ENCODE measurements at places on chromosomes 7 and 10.

DNA sequence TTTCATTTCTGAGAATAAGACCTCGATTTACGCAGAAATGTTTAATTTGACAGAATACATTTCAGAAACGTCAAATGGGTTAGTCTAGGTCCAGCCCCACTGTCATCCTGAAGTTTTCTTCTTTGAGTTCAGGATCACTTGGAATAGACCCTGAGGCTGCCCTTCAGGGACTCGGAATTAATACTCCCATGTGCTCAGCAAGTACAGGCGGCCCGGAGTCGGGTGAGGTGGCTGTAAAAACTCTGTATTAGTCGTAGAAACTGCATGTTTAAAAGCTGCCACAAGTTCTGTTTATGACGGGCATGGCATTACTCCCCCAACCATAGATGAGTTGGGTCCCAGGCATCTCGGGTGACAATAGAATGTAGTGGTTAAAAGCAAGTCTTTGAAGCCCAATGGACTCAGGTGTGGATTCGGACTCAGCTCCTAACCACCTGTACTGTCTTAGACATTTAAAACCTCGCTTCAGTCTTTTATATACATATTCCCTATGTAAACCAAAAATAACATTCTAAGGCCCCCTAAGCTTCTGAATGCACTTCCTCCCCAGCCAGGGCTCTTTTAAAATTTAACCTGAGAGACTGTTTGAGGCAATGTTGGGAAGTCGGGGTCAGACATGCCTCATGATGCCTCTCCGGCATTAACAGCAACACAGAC, 216.3 kb downstream of the ADARB2 start:
- no peak for DNase-seq

DNA sequence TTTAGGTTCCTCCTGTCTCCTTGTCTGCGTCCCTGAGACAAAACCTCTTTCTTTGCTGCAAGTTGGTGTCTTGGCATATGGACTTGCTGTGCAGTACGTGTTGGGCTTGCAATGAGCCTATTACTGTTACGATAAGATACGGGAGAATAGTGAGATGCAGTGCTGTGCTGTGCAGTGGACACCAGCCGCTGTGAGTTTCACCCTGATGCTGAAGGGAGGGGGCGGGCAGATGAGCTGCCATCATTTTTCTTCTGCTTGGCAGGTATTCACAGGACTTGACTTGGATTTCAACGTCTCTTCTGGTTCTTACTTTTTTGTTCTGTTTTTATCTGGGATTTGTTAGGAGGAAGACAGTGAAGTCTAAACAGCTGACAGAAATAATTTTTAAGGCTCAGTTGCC, 257.1 kb upstream of the PITRM1 start:
- peak; percentile 45 for DNase-seq

DNA sequence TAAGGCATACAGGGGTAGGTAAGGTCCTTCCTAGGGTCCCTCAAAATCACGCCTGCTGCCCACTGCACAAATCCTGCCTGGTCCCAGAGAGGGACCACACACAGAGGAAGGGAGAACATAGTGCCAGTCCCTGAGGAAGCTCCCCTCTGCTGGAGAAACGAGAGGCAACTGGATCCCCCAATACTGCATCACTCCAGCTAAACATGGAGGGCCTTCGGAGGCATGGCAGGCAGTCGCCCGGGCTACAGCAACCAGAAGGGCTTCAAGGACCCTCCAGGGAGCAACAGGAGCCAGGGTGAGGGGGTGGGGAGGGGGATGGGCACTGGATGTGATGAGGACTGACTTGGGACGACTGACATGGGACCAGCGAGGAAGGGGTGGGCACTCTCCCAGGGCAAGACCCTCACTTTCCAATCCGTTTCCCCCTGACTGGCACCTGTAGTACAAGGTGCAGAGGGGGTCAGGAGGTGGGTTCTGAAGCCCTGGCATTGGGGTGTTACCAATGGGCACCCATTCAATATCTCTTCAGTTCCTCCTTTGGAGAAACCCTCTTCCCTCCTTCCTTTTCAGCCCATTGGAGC, 21.7 kb downstream of the DDIT4 start:
- no peak for DNase-seq

- DNase-seq: no peak
These were observed 170.0 kb upstream of the ZNF32 start for GRCh38 chr10:43818687-43819086.

DNA sequence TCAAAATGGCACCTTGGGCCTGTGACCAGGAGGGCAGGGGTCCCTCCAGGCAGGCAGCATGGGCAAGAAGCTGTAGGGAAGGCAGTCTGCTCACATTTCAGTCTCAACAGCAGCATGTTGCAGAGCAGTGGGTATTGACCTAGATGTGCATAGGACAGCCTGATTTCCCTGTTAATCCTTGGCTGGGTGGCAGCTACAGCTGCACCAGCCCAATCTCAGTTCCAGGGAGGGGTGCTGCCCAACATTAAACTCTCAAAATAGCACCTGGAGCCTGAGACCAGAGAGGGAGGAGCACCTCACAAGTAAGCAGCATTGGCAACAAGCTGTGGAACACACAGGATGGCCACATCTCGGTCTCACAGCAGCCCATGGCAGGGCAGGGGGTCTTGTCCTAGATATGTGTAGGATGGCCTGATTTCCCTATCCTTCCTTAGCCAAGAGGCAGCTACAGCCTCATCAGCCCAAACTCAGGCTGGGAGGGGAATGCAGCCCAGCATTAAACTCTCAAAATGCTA, 10.3 kb downstream of the TMEM140 start:
- no peak for DNase-seq

DNA sequence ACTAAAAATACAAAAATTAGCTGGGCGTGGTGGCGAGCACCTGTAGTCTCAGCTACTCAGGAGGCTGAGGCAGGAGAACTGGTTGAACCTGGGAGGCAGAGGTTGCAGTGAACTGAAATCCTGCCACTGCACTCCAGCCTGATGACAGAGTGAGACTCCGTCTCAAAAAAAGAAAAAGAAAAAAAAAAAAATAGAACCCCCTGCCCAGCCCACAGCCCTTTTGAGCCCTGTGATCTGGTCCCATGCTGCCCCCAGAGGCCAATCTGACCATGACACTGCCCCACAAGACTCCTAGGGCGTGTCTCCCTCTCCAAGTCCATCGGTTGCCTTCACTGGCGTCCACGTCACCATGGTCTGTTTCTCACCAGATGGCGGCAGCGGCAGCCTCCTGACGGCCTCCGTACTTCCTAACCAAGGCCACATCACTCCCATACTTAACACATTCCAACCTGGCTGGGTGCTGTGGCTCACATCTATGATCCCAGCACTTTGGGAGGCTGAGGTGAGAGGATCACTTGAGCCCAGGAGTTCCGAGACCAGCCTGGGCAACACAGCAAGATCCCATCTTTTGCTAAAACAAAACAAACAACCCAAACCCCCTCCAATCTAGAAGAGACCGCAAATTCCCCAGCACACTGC, 18.0 kb downstream of the STX1A start:
- DNase-seq: no peak

- no peak for DNase-seq
These were observed 959 bp upstream of the ATRNL1 start for GRCh38 chr10:115092258-115092554.

- DNase-seq: no peak
These were observed 16.4 kb upstream of the ABCA13 start for GRCh38 chr7:48154792-48155413.

- DNase-seq: no peak
These were observed 18.4 kb upstream of the TMEM236 start for GRCh38 chr10:17733620-17734019.

- peak; percentile 82 for DNase-seq
These were observed 79.2 kb upstream of the PPP1R3C start for GRCh38 chr10:91711885-91712680.

GRCh38 chr7:150986099-150986512, 4.7 kb upstream of the NOS3 start:
- peak; percentile 94 for DNase-seq

DNA sequence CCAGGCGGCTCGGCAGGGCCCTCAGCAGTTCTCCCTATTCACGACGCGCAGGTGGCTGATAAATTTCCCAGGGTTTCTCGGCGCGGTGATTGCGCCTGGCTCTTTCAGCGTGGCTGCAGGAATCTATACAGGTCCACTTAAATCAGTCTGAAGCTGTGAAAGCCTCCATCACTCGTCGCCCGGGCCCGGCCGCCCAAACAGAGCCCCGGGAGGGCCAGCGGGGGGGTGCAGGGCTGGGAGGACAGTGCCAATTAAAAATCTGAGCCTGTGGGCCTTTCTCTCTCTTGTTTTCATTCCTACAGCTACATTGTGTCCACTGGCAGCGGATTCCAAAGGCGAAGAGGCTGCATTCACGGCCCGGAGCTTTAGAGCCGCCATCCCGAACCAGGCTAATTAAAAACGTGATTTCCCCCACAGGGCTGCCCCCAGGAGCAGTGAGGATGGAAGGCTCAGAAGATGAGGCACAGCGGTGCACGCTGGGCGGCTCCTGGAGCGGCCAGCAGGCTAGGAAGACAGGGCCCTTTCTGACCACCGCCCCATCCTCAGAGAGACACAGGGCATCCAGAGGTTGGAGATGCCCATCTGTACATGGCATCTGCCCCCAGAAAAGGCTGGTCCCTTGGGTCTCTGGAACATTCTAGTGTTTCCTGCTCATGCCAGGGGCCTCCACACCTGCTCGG, 100.7 kb downstream of the FAM53B start:
- DNase-seq: no peak

GRCh38 chr7:105853931-105854419, 22.4 kb downstream of the ATXN7L1 start:
- DNase-seq: peak; percentile 87

GRCh38 chr10:30984563-30985328, 46.9 kb downstream of the ZNF438 start:
- no peak for DNase-seq

DNA sequence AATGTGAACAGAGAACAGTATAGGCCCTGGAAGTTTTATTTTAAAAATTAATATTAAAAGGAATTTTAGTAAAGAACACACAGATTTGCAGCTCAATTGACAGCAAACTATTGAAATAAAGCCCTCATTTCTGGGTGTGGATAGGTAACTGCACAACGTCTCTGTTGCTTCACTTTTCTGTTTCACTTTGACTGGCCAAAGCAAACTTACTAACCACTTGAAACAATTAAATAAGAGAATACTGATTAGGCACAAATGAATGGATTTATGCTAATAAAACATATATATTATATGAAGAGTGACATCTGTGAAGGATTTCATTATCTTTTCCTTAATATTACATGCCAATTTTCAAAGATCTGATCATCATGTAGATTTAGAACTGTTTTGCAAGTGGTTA, 11.9 kb downstream of the ZNF804B start:
- no peak for DNase-seq

DNA sequence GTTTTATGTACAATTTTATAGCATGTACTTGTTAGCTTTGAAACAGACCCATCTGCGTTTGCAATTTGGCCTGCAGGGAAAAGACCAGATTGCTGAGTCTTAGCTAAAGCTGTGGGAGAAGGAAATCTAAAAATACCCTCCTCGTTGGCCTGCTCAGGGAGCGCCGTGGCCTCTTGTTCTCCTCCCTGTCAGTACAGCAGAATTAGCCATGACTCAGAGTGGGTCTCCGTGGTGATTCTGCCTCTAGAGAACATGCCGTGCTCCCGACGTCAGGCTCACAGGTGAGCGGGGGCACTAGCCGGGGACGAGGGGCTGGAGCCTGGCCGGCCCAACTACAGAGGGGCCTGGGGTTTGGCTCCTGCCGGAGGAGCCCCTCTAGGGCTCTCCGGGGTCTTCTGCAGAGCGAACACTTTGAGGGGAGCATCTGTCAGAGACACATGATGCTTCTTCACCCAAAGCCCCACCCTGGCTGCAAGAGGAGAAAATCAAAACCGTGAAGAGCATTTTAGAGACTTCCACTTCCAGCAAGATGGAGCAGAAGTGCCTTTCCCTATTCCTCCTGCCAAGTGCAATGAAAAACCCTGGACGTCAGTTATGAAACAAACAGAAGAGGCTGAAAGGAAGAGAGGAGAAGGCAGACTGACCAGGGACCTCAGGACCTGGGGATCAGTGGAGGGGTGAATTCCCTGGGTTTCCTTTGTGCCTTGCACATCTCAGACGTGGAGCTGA, 98.9 kb downstream of the LHPP start:
- DNase-seq: no peak

GRCh38 chr10:86715156-86715795, 41.1 kb upstream of the BMPR1A start:
- DNase-seq: no peak

DNA sequence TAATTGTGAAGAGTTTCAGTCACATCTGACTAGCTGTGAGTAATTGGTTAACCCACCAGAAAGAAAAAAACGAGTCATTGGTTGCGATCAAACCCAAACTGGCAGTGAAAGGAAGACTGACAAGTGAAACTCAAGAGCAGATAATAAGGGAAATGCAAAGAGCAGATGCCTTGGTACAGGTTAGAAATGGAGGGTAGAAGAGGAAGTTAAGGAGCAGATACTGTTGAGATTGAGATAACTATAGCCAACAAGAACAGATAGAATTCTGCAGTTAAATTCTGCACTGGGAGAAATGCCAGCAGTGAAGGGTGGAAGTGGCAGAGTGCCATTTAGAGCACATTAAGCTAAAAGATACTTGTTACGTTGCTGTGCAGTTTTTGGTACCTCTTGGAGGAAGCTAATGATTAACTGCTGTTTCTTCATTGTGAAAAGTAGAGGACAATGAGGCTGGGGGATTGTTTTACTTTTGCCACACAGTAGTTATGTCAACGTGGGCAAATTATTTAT, 65.8 kb downstream of the CDK13 start:
- peak; percentile 37 for DNase-seq

DNA sequence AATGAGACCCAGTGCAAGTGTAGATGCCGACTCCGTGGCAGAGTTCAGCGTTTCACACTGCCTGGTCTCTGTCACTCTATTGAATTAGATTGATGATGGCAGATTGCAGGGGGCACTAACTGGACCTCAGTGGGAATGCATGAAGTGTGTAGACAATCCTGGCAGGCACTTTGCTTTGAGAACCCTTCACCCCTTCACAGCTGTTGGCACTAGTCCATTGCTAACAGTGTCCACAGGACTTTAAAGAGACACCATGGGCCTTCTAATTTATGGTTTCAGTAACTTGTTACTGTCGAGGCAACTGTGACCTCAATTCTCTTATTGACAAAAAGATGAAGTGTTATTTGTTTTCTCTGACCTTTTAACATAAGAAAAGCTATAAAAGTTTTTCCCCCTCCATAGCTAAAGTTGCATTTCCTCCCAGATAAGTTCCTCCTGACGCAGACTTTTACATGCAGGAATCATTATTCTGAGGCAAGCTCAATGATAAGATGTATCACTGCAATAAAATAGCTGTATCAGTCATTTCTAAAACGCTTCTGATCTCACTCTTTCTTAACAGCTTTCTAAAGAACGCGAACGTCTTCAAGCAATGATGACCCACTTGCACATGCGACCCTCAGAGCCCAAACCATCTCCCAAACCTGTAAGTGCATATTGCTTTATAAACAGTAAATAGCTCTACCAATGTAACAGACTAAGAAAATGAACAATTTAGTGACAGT, 238.9 kb downstream of the FOXP2 start:
- no peak for DNase-seq

GRCh38 chr7:36278620-36279172, 111.0 kb upstream of the ANLN start:
- DNase-seq: no peak

- DNase-seq: no peak
These were observed 118.8 kb downstream of the HERPUD2 start for GRCh38 chr7:35576031-35576573.

GRCh38 chr10:119166118-119166500, 595 bp upstream of the SFXN4 start:
- DNase-seq: no peak

GRCh38 chr7:101553771-101554445, 75.2 kb downstream of the MYL10 start:
- no peak for DNase-seq

Measured in spinal cord (tissue), 10 donors.